Urinary bladder (tissue), 4 donors: ENCODE measurements at places on chromosomes 6 and 20.

DNA sequence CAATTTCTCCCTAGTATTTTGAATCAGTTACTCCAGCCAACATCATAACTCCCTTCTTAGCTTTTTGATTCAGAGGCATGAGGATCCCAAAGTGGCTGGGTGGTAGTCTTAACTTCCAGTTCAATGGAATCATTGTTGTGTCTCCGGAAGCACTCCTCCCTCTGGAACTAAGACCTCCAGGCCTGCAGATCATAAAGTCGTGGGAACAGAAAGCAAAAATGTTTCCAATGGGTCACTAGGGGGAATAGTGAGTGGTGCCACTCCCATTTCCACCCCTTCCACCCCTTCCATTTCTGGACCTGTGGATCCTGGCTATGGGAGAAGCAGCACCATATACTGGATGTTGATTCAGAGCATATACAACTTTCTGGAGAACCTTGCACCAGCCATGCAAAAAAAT is 130.8 kb downstream of the SGK1 start:
- DNase-seq: no peak

GRCh38 chr6:67362976-67363375 is 1272.1 kb upstream of the ADGRB3 start:
- no peak for DNase-seq

GRCh38 chr6:159102373-159103160 is 57.8 kb upstream of the TAGAP start:
- no peak for DNase-seq

DNA sequence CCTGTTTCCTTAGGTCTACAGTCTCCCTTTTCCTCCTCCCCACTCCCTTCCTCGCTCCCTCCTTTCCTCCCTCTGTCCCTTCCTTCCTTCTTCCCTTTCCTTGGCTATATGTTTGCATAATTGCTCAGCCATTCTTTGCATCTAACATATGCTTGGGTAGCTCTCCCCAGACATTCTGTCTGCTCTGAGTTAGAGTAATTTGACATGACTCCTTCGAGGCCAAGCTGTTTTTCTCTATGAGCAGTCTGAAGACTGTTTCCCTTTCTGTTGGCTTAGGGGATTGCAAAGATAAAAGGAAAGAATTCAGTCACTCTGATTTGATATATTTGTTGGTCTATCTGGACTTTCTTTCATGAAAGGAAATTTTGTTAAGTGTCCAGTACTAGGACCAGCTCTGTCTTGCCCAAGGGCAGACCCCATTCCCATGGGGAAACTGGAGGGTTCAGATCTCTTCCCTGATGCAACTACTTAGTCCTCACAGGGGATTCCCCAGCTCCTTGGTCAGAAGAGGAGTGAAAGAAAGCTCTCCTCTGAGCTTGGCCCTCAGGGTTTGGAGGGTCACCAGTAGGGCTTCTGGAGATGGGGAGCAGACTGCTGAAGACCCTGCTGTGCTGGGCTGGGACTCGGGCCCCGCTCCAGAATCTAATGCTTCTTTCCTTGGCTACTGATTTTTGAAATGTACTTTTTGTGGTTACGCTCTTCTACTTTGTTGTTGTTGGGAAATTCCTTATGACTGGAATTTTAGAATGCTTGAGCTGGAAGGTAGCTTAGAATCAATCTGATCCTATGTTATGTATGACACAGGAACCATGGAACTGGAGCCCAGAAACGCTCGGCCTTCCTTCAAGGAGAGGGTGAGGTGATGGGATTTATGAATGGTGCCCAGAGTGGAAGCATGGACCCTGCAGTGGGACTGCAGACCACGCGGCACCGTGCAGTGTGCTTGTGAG is 63.7 kb upstream of the SLC22A23 start:
- DNase-seq: no peak

DNA sequence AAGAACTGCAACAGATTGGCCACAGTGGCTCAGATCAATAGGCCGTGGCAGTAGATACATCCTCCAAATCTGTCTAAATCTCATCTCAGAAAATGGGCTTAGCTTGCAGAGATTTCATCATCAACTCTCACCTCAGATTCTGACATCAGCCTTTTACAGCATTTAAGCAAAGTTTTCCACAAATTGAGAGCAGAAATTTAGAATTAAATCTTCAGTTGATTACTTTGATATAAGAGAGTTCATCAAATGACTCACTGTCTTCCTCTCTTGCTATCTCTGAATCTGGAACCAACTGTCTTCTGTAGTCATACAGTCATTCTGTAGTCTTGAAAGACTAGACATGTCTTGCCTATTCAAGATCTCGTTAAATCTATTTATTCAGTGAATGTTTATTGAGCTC is 45.2 kb upstream of the CTAGE9 start:
- no peak for DNase-seq

DNA sequence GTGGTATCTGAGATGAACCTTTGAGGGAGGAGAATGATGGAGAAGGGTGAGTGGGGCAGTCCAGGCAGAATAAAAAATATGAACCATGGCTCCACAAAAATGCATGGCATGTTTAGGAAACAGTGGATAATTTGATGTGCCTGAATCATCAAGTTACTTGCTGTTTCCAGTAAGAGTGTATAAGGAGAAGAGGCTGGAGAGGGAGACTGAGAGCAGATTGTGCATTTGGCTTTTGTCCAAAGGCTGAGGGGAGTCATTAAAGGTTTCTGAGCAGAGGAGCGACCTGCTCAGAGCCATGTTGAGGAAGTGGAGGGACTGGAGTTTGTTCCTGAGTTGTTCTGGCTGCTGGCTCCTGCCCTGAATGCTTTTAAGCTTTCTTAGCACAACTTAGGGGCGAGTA is 6.1 kb downstream of the MMP24 start:
- DNase-seq: no peak
